ENCODE measurements at places on chromosomes 12 and 14.

GRCh38 chr12:66453844-66454243 lies 151.6 kb downstream of the HELB start:
- no peak for DNase-seq

GRCh38 chr14:60165547-60165876 lies 314 bp upstream of the DHRS7 start:
- DNase-seq = no peak

DNA sequence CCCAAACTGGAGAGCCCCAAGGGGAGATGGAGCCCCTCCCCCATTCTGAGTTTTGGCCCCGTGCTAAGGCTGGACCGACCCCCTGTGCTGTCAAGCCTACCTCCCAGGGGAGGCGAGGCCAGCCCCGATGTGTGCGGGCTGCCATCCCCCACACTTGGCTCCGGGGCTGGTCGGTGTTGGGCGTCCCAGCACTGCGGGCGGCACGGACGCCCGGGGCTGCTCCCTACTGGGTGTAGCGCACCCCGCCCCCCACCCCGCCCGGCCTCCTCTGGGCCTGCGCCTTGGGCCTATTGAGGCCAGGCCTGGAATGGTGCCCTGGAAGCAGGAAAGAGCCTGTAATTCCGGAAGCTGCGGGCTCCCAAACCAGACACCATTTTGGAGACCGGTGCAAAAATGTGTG lies 2.6 kb downstream of the DCAF4 start:
- no peak for DNase-seq

DNA sequence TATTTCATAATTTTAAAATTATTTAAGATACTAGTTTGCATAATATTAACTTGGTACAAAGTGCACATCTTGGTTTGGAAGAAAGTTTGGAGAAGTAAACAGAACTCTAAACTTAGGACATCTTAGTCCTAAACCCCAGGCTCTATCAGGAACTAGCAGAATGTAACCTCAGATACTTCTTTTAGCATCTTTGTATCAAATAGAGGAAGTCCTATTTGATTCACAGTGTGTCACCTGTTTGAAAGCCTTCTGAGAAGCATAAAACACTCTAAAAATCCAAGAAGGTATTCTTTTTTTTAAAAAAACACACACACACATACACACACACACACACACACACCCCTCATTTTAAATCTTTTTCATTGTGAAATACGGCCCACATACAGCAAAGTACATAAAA lies 12.0 kb upstream of the RNU6-7 start:
- no peak for DNase-seq

- DNase-seq = no peak
These were observed 69.4 kb downstream of the IRF2BPL start for GRCh38 chr14:76958980-76959710.

- no peak for DNase-seq
These were observed 9.9 kb upstream of the GYS2 start for GRCh38 chr12:21614506-21614905.

DNA sequence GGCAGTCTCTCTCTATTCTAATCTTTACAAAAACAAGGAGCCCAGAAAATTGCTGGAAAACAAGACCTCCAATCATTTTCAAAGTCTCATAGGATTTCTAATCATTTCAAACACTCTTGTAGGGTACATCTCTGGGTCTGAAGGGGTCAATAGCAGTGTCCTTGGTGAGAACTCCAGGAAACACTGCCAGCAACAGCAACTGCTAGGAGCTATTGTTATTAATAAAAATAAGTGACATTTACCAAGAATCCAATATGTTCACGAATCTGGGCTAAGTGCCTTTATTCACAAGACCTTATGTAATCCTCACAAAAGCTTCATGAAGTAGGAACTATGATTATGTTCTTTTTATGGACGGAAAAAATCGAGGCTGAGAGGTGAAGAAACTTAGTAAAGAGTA lies 72.8 kb downstream of the TTC7B start:
- DNase-seq = no peak

GRCh38 chr14:78162202-78162601 lies 8.0 kb upstream of the NRXN3 start:
- no peak for DNase-seq

DNA sequence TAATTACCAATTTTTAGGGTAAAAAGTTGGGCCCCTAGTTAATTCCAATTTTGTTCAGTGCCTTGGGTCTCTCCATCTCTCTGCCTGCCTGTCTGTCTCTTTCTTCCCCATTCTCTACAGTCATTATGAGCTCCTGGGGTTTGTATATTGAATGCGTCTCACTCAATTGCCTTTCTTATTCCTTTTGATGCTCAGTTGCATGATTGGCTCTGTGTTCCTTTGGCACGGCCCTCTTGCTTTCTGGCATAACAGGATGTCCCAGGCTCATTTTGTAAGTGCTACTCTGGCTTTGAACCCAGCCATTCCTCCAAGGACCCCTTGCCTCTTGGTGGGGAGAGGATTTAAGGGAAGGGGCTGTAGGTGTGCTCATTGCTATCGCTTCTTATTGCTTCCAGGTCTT lies 35.6 kb downstream of the ZNF664 start:
- no peak for DNase-seq

DNA sequence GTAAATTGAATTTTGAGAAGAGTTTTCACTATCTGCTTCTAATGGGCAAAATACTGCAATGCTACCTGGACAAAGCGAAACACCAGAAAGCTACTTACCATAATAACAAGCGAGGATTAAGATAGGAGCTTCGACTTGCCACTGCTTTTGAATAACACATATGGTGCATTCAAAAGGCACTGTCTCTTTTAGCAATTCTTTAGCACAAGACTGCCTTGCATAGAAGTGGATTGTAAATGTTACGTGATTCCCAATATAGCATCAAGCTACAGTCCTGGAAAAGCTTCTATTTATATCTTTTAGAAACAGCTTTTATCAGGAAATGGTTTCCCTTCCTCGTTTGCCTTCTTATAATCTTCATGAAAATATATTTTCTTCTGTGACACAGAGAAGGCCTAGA lies 258.7 kb upstream of the PDE3A start:
- no peak for DNase-seq

GRCh38 chr12:6792522-6793201 lies 3.3 kb downstream of the CD4 start:
- no peak for DNase-seq
